ENCODE measurements at places on chromosomes 12 and 14. TPM values are rescaled to one million over a fixed set of nuclear protein-coding genes. Genes with fewer than 3 reads are reported as not detected.

DNA sequence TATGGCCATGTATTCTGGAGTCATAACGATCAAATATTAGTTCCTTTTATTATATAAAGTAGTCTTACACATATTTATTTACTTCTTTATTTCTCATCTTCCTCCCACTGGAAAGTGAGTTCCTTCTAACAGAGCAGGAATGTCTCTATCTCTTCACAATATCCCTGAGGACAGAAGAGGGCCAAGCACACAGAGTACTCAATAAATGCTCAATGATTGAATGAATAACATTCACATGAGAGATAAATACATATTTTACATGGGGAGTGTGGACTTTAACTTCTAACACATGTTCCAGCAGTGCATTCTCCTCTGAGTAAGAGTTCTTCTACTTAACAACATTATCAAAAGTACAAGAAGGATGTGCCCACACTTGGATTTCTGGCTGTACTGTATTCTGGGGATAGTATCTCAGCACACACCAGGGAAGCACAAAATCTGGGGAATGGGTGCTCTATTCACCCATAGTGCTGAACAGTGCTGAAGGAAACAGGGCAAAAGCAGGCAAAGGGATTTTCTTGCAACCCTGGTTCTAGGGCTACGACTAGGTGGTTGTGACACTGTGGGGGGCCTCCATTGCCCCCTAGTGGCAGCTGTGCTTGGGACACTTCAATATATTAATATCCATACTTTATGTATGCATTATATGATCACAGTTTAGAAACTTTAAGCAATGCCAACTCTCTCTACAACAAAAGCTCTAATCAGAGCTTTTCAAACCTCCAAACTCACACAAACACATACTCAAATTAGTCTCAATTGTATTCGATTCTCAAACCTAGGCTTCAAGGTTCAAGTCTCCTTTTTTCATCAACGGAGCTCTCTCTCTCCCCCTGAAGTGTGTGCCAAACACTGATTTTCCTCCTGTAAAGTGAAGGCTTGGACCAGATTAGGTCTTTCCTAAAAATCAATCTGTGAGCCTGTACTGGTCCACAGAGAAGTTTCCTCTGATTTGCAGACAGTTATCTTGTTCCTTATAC is 115.5 kb downstream of the SLC2A13 start:
- peak; percentile 35 for DNase-seq

DNA sequence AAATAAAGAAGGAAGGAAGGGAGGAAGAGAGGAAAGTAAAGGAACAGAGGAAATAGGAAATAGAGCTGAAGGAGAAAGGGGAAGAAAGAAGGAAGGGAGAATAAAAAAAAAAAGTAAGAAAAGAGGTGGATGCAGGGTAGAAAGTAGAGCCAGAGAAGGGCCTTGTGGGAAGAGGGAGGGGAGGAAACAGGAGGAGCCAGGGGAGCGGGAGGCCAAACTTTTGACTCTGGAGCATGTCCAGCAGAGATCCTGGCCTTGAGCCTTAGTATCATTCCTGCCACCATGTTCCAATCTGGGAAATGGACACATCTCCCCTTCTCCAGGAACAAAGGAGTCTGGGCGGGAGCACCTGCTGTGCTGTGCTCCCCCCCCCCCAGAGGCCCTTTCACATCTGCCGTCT is 11.1 kb upstream of the SMUG1 start:
- DNase-seq, result no peak

DNA sequence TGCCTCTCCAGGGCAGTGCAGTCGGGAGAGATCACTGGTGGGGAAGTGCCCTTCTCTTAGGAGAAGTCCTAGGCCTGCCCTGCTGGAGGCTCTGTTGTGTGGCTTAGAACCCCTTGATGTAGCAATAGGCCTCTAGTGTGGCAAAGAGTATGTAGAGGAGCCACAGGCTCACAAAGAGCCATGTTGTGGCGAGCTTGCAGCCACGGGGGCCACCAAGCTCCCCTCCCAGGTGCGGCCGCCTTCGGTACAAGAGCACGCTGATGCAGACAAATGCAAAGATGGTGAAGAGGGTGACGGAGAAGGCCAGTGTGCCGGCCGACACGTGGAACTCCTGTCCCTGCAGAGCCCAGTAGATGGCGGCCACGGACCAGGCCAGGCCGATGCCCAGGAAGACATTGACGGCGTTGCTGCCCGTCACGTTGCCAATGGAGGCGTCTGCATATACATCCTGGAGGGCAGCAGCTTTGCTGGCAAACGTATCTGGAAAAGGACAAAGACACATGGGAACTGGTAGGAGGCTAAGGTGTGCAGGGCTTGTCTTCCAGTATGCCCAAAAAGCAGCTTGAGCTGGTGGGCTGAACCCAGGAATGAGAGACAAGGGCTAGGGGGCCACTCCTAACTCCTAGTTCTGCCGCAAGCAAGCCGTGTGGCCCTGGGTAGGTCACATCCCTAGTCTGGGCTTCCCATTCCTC is 142.8 kb downstream of the SLC8A3 start:
- DNase-seq, result peak; percentile 92

DNA sequence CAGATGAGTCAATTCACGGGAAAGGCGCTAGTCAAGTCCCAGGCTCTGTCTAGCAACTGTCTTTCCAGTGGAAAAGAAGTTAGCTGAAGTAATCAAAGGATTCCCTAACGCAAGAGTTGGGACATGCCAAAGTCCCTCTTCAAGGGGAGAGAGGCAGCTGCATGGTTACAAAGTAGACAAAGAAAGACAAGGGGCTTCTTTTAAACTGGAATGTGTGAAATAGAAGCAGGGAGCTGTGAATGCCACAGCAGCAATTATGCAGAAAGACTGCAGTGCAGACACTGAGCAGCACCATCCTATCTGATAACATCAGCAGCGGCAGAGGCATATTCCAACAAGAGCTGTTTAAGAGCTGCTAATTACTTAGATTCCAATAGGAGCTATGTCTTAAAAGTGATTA is 12.5 kb upstream of the CIPC start:
- DNase-seq, result no peak

DNA sequence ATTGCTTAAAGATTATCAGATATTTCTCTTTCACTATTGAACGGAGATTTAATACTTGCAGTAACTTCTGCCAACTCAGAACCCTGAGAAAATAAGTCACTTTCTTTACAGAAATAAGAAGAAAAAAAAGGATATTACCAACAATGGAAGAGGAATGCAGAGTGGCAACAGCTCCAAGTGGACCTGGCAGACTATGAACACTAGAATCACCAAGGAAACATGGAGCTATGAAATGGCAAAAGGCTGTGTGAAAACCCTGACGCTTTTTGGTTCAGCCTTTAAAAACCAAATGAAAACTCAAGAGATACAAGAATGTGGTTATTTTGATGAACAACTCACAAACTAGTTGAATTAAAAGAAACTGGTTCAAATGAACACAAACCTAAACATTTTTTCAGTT is 17.7 kb downstream of the DTD2 start:
- no peak for DNase-seq

- DNase-seq, result no peak
Observed at GRCh38 chr12:102956738-102957327, 641 bp upstream of the ASCL1 start.

GRCh38 chr12:120067084-120067869 is 49.3 kb downstream of the RAB35 start:
- DNase-seq, result no peak

DNA sequence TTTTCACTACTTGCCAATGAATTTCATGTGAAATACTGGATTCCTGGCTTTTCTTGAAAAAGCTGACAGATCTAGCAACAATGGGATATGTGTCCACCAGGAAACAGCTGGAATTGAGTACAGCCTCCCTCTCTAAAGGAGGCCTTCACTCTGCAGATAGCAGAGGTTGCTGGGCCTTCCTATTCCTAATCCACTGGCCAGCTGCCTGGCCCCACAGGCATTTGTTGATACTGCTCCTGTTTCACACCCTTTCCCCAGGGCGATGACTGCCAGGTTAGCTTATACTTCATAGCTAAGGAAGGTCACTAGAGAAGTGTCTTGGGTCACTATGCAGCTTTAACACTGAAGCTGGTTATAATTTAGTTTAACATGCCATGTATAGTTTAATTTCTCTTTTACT is 87.5 kb upstream of the PDZRN4 start:
- DNase-seq, result no peak

DNA sequence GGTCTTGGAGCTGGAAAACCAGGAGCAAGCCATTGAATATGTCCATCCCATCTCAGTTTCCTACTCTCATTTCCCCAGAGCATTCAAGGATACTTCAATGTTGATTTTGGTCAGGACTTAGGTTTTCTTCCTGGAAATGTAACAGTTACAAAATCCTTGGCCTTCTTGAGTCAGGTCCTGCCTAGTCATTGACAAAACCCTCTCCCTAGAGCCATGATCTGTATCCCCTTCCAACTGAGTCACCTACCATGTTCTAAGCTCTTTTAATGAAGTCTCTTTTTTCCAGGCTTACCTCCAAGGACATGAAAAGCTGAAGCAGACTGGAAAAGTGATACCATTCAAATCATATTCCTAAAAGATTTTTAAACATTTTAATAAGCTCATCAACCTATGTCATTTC is 549.2 kb downstream of the GALC start:
- DNase-seq, result no peak

DNA sequence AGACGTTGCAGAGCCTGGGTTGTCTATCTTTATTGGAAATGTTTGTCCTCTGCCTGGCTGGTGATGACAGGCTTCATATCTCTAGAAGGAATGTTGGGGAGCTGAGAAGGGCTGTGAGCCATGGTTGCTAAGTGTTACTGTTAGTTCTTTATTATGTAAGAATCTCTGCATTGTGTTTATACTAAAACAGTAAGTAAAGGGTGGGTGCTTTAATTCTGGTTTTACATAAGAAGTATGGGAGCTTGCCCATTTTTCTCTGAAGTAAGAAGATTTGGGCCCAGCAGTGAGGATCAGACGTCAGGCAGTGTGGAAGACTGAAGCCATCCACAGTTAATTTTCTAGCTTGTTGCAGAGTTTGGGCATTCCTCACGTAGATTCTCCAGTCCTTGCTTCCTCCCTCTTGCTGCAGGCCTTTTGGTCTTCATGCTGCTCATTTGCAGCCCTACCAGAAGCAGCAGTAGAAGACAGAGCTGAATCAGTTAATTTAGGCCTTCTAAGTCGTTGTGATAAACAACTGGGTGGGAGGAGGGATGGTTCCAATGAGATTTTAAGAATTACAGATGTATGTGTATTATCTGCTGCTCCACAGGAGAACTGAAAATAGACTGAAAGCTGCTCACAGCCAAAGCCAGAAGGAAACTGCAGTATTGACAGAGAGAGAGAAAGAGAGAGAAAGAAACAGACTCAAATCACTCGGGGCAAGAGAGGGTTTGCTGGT is 21.4 kb downstream of the WNT5B start:
- no peak for DNase-seq

DNA sequence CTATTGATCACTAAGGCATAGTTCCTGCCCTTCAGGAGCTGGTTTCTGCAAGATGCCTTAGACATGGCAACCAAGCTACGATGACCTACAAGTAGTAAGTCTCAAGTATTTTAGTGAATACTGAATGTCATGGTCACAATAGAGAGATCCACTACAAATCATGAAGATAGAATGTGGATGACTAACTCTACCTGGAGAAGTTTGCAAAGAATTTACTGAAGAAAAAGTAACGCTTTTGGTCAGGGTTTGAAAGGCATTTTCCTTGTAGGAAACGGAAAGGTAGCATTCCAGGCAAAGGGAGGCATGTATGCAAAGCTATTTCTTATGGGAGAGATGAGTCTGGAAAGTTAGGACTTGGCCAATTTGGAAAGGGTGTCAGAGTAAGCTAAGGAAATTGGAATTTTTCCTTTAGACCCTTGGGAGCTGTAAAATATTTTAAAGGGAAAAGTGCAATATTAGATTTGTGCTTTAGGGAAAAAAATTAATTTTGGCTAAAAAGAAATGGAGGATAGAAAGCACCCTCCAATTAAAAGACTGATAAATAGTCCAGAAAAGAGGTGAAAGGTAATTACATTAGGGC is 377.5 kb downstream of the EGLN3 start:
- no peak for DNase-seq

DNA sequence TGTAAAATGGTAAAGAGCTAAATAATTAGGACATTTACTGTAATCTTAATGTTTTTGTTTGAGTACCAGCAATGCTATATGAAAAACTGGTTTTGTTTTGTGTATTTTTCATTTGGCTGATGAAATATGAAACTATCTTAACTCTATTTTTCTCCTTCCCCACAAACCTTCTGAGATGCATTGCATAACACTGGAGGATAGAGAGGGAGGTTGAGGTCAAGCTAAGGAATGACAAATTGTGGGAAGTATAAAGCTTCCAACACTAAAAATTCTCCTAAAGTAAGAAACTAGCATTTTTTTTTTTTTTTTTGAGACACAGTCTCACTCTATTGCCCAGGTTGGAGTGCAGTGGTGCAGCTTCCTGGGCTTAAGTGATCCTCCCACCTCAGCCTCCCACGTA is 31.5 kb upstream of the SRP54 start:
- DNase-seq, result peak; percentile 80

GRCh38 chr14:94970941-94971730 is 186.2 kb downstream of the DICER1 start:
- DNase-seq, result no peak

Gene PLEKHG7
- not detected for total RNA-seq

Gene RASAL1
- not detected for total RNA-seq

Gene SMCO3
- total RNA-seq, result under 0.01 TPM

Gene A2M
- total RNA-seq, result 2.9 TPM

Gene LRCOL1
- total RNA-seq, result not detected

Gene MOK
- 86.1 TPM for total RNA-seq

Gene DCN
- 1,107 TPM for total RNA-seq

All from osteoblast (primary cell).